ENCODE measurements at places on chromosomes 16 and 17. TPM values are rescaled to one million over a fixed set of nuclear protein-coding genes. Genes with fewer than 3 reads are reported as not detected.

Gene ADCY9
- total RNA-seq = 4.9 TPM

Gene CENPV
- total RNA-seq = 27.0 TPM

Gene TAT
- total RNA-seq = not detected

Gene KCNJ16
- under 0.01 TPM for total RNA-seq

Gene CDH15
- total RNA-seq = 0.19 TPM

Gene ARHGAP44
- total RNA-seq = 0.28 TPM

Gene RNPS1
- total RNA-seq = 58.7 TPM

Gene NPW
- total RNA-seq = 0.38 TPM

Gene TEDC2
- total RNA-seq = 6.3 TPM

Gene PARN
- total RNA-seq = 16.6 TPM

Gene PNMT
- total RNA-seq = not detected

Gene NOG
- 3.2 TPM for total RNA-seq

Gene CSH1
- total RNA-seq = not detected

Gene CCDC78
- total RNA-seq = 1.1 TPM

Gene NT5C3B
- total RNA-seq = 54.4 TPM

Gene TNFRSF13B
- total RNA-seq = not detected

Gene EVPLL
- total RNA-seq = not detected

Gene TNS4
- not detected for total RNA-seq

Gene SPATA32
- total RNA-seq = under 0.01 TPM

Gene SLC16A13
- 0.54 TPM for total RNA-seq

Gene TEX14
- total RNA-seq = under 0.01 TPM

Gene TMEM235
- total RNA-seq = 0.09 TPM

Gene CCL7
- not detected for total RNA-seq

Gene EFNB3
- 0.38 TPM for total RNA-seq

Gene TMEM100
- under 0.01 TPM for total RNA-seq

Gene ABHD15
- 4.1 TPM for total RNA-seq

Gene RUNDC3A
- total RNA-seq = 0.54 TPM

Gene KLHL11
- 26.9 TPM for total RNA-seq

Gene ZFP3
- 1.7 TPM for total RNA-seq

Gene TRIM16
- total RNA-seq = 57.1 TPM

Gene FOXO3B
- total RNA-seq = 2.2 TPM

Gene SLC16A6
- total RNA-seq = 0.63 TPM

Gene MYH8
- total RNA-seq = not detected

Gene FBXW10
- not detected for total RNA-seq

Gene AOC2
- total RNA-seq = 0.38 TPM

Gene CFAP20
- total RNA-seq = 51.3 TPM

Gene TOM1L2
- total RNA-seq = 28.1 TPM

Gene LLGL1
- 35.6 TPM for total RNA-seq

Gene ALOX12
- not detected for total RNA-seq

Gene COL1A1
- total RNA-seq = 1.2 TPM

Gene LYZL6
- total RNA-seq = not detected

Gene ST6GALNAC1
- total RNA-seq = not detected

Gene KATNB1
- total RNA-seq = 18.8 TPM

Gene TEN1
- 12.0 TPM for total RNA-seq

Gene RAB37
- total RNA-seq = 0.27 TPM

Gene TBC1D3K
- total RNA-seq = not detected

Gene NSF
- total RNA-seq = 32.8 TPM

Gene NEUROD2
- total RNA-seq = not detected
